ENCODE measurements at places on chromosomes 5 and 9.

DNA sequence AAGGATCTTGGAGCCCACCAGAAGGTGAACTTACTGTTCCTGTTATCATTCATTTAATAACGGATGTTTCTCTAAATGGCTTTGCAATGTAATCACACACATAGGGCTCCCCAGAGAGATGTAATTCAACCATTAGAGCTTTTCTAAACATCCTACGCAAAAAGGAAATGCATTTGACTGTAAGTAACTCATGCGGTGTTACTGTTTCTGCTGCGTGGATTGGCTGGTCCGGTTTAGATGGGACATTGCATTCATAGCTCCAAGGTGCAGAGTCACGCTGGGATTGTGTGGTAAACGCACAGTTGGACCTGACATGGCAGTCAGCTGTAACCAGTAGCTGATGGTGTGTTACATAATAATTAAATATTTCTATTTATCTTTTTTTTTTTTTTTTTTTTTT, 185.5 kb upstream of the OTULINL start:
- DNase-seq: no peak

GRCh38 chr5:154179846-154180710, 10.5 kb upstream of the GALNT10 start:
- DNase-seq: no peak

- DNase-seq: no peak
These were observed 32.9 kb downstream of the FRMD3 start for GRCh38 chr9:83505282-83505681.

- DNase-seq: no peak
These were observed 24.7 kb downstream of the FNBP1 start for GRCh38 chr9:130018265-130018664.

- DNase-seq: peak; percentile 7
These were observed 62.4 kb upstream of the FSD1L start for GRCh38 chr9:105385381-105385985.

DNA sequence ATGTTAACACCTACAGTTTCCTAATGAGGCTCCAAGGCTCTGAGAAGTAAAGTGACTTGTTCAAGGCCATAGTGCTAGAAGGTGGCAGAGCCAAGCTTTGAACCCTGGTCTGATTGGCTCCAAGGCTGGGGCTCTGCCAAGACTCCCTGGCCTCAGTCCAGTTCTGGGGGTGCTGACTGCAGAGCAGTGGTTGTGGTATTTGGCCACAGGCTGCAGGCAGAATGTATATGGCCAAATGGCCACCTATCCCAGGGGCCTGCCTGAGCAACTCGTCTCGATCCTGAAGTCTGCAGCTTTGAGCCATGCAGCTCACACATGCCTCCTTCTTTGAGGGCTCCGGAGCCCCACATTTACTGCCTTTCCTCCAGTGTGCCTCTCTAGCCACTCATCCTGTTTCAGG, 9.7 kb upstream of the NEK6 start:
- DNase-seq: no peak

- peak; percentile 9 for DNase-seq
These were observed 533 bp downstream of the SREK1IP1 start for GRCh38 chr5:64767959-64768357.

DNA sequence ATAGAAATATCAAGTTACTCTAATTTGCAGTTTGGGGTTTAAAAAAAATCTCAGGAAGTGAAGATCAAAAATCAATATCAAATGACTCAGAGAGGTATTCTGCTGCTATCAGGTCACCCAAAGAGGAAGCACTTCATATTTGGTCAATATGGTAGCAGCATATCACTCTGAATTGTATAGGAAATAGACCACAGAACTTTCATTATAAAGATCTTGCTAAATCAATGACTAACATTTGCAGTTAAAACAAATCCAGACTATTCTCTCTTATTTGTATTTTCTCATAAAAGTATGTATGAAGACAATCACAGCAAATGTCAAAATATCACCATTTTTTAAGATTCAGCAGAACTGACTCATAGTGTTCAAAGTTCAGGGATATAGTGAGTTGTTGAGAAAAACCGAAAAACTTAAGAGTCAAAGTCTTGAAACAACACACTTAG, 105.8 kb upstream of the PCSK1 start:
- no peak for DNase-seq

GRCh38 chr5:43051684-43052083, 11.6 kb upstream of the ANXA2R start:
- DNase-seq: no peak

DNA sequence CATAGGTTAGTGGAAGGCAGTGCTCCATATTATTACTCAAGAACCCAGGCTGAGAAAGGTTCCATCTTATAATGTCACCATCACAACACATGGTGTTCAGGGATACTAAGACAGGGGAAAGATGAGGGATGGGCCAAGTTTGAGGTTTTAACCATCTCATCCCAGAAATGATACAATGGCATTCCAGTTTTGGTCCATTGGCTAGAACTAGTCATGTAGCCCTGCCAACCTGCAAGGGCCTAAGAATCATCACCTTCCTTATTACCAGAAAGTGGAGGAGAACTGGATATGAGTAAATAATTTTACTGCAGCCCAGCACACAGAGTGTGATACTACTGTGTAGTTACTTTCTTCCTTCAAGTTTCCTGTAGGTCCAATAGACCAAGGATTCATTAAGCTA, 144.5 kb upstream of the ABCA1 start:
- no peak for DNase-seq

GRCh38 chr9:126506361-126507317, 107.1 kb upstream of the LMX1B start:
- DNase-seq: no peak

DNA sequence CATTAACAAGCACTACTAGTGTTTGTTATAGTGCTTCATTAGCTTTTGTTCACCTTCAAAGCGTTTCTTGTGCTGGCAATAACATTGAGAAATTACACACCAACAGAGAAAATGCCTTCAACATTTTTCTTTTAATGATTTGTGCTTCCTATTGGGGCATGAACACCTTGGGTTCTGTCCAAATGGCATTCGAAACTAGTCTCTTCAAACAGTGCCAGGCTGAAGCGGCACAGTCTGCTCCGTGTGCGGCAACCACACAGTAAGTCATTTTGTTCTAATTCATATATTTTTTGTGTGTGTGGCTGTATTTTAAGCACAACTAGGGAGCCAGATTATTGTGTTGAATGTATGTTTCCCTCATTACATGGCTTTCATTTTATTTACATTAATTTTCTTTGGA, 414.7 kb upstream of the SGCD start:
- no peak for DNase-seq

GRCh38 chr9:20659474-20659967, 24.5 kb upstream of the FOCAD start:
- DNase-seq: no peak

All from stimulated activated CD4-positive, alpha-beta T cell treated with anti-CD3 and anti-CD28 coated beads, TNF-alpha, amount 100 ng/mL, for 24 hours (primary cell).